ENCODE measurements at places on chromosomes 16 and 17.
A peak's percentile ranks its signal among the peaks of the same experiment; 100 is the strongest.

- peak; percentile 58 for DNase-seq
Observed at GRCh38 chr17:77085926-77086432, 54.8 kb upstream of the SEC14L1 start.

DNA sequence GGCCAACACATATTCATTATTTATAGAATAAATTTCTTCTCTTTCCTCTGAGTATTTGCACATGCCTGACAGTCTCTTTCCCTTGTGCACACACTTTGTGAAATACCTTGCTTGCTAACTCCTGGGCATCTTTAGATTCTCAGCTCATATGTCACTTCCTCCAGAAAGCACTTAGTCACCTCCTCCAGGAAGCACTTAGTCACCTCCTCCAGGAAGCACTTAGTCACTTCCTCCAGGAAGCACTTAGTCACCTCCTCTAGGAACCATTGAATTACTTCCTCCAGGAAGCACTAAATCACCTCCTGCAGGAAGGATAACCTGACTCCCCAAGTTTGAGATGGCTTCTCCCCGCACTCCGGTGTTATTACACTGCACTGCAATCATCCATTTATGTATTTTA is 462.5 kb upstream of the EEF2KMT start:
- DNase-seq = no peak

GRCh38 chr17:65297916-65298315 is 160.7 kb downstream of the RGS9 start:
- DNase-seq = no peak

GRCh38 chr16:14483819-14484385 is 146.2 kb downstream of the PARN start:
- no peak for DNase-seq

DNA sequence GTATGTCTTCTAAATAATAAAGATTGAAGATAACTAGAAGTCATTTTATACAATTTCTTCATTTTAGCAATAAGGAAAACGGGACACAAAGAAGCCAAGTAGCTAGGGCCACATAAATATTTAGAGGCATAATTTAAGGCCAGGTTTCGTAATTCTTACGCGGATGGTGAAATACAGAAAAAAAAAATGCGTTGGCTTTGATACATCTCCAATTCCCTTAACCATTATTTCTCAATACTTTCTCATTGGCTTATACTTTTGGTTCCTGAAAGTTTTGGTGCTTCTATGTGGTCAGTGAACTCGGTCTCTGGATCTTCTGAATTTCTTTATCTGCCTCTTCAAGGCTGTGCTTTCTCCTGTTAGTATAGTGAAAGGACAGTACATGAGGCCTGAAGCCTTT is 888.1 kb downstream of the KCNJ2 start:
- DNase-seq = no peak

GRCh38 chr17:34562387-34562786 is 17.0 kb upstream of the TMEM132E start:
- DNase-seq = no peak

DNA sequence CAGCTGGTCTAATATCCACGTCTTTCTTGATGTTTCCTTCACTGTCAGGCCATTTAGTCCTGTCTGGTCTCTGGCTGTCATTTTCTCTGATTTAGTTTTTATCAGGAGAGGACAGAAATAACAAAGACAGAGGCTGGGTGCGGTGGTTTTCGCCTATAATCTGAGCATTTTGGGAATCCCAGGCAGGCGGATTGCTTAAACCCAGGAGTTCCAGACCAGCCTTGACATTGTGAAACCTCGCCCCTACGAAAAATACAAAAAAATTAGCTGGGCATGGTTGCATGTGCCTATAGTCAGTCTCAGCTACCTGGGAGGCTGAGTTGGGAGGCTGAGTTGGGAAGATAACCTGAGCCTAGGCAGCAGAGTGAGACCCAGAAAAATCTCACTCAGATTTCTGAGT is 7.1 kb downstream of the SRCAP start:
- no peak for DNase-seq
